ENCODE measurements at places on chromosomes 5 and 9.

GRCh38 chr5:82115858-82116257 lies 144.0 kb downstream of the ATG10 start:
- no peak for DNase-seq

DNA sequence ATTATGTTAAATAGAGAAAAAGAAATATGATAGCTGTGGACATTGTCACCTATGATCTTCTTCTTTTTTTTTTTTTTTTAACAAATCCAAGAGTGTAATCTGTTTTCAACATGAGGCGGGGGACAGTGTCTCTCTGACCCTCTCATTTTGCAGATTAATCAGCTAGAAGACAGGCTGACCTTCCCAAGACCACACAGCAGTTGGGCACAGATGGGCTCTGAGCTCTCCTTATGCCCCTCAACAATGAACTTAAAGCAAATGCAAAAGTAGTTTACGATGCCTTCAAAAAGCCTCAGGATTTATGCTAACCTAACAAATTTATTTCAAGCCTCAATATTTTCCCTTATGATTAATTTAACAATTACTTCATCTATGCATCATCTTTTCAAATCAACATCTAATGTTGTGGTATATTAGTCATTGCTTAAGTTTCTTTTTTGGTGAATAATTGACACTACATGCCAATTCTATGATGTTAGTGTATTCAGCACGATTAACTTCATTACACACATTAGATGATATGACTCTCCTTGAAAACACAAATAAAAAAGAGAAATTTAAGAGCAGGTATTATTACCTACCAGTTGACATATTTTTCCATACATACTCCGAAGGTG lies 7.4 kb downstream of the NFIL3 start:
- DNase-seq: no peak

- DNase-seq: no peak
Measured at GRCh38 chr9:12878351-12878978, 103.6 kb downstream of the LURAP1L start.

DNA sequence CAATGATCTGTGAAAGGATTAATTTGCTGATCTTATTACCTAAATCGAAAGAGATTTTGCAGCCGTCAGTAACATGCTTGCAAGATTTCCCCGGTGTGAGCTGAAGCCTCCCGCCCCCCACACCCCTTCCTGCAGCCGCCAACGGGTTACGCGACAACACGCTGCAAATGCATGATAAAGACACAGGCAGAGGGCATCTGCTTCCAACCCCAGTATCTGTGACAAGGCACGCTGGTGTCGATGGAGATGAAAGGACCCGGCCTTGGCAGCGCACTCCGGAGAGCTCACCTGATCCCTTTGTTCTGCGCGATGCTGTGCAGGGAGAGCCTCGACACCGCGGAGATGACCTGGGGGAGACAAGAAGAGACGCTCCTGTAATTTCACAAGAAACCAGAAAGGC lies 122.9 kb upstream of the SARDH start:
- DNase-seq: no peak

DNA sequence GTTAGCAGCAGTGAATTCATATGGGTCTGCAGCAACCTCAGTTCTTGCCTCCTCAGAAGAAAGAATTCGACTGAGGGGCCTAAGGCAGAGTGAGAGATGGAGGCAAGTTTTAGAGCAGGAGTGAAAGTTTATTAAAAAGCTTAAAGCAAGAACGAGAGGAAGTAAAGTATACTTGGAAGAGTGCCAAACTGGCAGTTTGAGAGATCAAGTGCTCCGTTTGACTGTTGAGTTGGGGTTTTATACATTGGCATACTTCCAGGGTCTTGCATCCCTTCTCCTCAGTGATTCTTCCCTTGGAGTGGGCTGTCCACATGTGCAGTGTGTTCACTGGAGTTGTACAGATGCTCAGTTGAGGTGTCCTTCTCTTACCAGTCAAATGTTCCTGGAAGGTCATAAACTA lies 203.6 kb downstream of the SPATA31D1 start:
- no peak for DNase-seq

GRCh38 chr9:98146101-98146991 lies 27.3 kb upstream of the TRIM14 start:
- no peak for DNase-seq

- no peak for DNase-seq
Measured at GRCh38 chr5:149040421-149040820, 22.4 kb downstream of the SH3TC2 start.

GRCh38 chr5:18959535-18959934 lies 1028.5 kb downstream of the CDH18 start:
- no peak for DNase-seq

- DNase-seq: no peak
Measured at GRCh38 chr9:35852876-35853865, 17.0 kb downstream of the OR13J1 start.

DNA sequence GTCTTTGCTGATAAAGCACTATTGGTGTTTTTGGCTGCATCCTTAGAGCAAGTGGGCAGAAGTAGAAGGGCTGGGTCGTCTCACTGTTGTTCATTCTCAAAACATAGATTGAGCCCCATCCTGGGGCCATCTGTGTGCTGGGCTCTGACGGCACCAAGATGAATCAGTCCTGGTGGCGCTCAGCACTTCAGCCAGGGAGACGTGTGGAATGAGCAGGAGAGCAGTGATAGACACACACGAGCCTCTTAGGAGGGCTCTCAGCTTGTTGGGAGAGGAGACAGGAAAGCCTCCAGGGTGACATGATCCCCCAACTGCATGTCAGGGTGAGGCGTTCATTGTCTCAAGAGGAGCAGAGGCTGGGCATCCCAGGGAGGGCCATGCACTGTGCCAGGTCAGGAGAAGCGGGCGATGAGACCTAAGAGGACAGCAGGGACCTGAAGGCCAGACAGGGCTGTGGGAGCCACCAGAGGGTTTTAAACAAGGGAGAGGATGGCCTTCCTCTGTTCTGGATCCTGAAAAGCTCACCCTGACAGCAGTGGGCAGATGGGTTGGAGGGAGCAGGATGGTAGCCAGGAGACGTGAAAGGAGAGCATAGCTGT lies 115.8 kb downstream of the DAB2IP start:
- DNase-seq: no peak

DNA sequence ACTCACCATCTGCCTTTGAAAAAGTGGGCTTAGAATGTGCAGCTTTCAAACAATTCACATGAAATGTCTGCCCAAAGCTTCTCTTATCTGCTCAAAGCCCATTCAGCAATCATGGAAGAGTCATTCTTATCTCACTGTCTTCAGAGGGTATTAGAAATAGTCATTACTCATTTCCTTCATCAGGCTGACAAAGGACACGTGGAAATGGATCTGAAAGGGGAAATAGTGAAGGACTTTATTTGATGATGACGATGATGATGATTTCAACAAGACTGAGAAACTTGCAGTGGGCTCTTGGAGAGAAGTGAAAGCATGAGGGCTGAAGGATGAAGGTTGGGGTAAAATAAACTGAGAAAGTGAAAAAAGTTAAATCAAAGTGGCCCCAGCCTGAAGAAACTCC lies 194.3 kb downstream of the SMARCA2 start:
- no peak for DNase-seq

DNA sequence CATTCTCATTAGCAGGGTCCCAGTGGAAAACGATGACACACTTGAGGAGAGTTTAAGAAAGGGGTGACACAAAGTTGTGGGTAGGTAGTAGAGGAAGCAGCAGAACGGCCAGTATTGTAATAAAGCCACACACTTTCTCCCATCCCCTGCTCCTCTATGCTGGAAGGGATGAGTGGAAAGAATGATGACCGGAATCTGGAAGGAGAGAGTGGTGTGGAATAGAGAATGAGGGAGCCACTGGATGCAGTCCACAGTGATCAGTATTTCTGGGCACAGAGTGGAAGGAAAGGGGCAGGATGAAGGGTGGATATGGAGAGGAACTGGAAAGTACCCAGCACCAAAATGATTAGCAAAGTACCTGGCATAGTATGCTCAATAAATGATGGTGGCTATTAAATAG lies 133.8 kb upstream of the DAB2 start:
- no peak for DNase-seq

DNA sequence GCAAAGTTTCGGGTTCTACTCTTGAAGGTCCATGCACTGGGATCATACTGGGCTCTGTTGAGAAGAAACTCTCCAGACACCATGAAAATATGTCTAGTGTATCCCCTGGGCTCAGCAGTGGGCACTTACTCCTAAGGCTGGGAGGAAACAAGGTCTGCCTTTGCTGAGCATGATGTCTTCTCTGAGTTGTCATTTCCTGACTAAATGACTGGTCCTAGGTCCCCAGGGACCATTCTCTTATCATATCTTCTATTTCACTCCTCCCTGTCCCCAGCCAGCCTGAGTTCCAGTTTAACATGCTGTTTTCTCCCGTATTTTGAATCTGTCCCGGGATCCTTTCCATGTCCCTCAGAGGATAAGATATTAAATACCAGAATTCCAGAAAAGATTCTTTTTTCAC lies 225.4 kb downstream of the MTRR start:
- no peak for DNase-seq

DNA sequence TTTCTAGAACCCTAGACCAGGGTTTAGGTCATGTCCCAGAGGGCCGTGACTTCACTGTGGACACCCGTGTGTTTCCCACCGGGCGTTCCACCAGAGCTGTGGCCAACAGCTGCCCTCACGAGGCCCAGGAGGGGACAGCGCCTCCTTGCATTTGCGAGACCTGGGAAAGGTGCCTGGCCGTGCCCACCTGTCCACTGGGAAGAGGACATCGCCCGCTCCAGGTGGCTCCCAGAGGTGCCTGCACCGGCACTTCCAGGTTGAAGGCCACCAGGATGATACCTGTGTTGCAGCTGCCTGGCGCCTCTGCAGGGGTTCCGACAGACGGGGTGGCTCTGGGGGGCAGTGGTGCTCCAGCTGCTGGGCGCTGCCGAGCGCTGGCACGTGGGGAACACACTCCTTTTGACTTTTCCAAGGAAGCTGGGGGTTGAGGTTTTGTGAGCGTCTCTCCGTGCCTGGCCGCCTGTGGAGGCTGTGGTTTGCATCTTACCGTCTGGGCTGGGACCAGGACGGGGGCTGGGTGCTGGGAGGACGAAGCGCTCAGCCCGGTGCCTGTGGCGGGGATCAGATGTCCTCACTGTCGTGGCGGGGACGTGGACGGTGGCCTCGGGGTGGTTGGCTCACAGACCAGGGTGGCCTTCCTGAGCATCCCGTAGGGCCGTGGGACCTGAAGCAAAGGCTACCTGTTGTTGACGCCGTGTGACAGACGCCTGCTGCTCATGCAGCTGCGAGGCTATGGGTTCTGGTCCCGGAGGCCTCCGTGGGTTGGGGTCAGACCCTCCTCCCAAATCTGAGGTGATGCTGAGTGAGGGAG lies 19.2 kb downstream of the NKD2 start:
- DNase-seq: no peak

- no peak for DNase-seq
Measured at GRCh38 chr5:59559323-59559722, 334.2 kb downstream of the PDE4D start.

DNA sequence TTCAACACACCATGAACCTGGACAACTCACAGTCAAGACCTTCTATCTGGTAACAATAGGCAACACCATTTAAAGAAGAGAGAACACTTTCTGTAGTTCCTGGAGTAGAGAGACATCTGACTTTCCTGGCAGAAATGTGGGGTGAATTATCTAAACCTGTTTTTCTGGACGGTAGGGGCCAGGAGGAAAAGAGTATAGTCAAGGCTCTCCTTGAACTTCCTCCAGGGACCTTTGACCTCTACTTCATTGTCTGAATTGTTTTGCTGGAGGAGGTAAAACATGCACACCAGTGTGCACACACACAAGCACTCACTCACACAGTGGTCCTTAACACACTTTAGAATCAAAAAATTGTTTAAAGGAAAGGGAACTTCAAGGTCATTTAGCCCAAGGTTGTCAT lies 13.2 kb downstream of the S100Z start:
- DNase-seq: no peak

DNA sequence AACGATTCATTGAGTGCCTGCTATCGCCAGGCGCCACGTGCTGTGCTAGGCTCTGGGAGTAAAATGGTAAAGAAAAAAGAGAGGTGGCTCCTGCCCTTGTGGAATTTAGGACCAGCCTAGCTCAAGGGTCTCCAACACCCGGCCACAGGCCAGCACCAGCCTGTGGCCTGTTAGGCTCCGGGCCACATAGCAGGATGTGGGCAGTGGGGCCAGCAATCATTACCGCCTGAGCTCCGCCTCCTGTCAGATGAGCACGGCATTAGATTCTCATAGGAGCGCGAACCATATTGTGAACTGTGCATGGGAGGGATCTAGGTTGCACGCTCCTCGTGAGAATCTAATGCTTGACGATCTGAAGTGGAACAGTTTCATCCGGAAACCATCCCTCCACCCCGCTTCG lies 1.5 kb downstream of the RMRP start:
- DNase-seq: no peak

GRCh38 chr9:131296906-131297500 lies 7.5 kb downstream of the PLPP7 start:
- DNase-seq: no peak

DNA sequence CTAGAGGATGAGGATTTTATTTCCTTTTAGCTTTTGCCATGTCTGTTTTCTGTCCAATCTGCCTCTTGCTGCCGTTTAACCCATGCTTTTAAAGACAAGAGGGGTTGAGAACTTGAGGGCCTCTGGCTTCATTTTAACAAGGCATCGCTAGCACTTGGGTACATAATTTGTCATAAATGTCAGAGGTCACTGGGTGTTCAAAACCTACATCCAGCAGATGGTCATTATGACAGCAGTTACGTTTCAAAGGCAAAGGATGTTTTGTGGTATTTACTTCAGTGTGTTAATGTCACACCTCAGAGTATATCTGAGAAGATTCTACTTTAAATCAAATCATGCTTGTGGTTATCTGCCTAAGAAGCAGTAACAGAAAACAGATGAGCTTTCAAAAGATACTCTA lies 918.3 kb downstream of the NR2F1-AS1 start:
- DNase-seq: no peak

DNA sequence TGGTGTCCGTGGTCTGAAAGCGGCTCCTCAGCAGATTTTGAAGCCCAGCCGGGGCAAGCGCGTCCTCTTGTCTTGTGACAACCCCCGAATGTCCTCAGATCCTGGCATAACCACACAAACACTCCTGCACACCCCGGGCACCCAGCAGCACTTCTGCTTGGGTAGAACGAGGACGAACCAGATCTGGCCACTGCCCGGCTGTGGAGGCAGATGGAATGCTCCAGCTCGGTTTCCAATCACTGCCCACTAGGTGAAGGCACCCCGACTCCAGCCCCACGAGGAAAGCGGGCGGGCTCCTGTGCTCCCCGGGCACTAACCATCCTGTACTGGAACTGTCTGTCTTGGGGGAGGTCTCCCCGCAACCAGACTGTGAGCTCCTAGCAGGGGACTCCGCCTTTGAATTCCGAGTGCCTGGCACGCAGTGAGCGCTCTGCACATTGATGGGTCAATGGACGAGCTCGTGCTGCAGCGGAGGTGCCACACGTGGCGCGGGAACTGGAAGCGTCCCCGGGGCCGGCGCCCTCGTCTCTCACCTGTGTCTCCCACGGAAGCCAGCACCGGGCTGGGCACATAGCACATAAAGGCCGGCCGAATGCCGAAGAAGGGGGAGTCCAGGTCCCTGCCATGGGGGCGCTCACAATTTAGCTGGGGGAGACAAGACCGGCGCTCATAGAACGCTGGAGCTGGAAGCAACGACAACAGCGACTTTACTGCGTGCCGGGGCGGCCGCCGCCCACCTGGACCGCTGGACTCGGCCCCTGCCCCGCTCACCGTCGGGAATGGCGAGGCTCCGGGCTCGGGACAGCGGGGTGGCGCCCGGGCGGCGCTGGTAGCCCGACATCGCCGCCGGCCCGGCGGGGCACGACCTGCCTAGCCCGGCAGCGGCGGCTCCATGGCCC lies 608 bp downstream of the ENTR1 start:
- DNase-seq: no peak

Data from activated gamma-delta T cell treated with anti-CD3 and anti-CD28 coated beads, Interleukin-2, amount 50 U/mL, for 16 hours (primary cell).